ENCODE measurements at places on chromosomes 5 and 9. TPM values are rescaled to one million over a fixed set of nuclear protein-coding genes. Genes with fewer than 3 reads are reported as not detected.
A peak's percentile ranks its signal among the peaks of the same experiment; 100 is the strongest.

- DNase-seq: no peak
These were observed 45.4 kb downstream of the SHB start for GRCh38 chr9:38023661-38024035.

GRCh38 chr9:112380102-112380824 is at the start of gene HSDL2:
Gene HSDL2, plus strand, starts transcription at chr9:112380108. Its CDS starts 56 bp downstream, at chr9:112380164.
- no peak for DNase-seq

- no peak for DNase-seq
These were observed 7.6 kb downstream of the BASP1 start for GRCh38 chr5:17224858-17225511.

The DNAH5 gene
- 0.24 TPM for total RNA-seq

The SCGB3A1 gene
- not detected for total RNA-seq

DNA sequence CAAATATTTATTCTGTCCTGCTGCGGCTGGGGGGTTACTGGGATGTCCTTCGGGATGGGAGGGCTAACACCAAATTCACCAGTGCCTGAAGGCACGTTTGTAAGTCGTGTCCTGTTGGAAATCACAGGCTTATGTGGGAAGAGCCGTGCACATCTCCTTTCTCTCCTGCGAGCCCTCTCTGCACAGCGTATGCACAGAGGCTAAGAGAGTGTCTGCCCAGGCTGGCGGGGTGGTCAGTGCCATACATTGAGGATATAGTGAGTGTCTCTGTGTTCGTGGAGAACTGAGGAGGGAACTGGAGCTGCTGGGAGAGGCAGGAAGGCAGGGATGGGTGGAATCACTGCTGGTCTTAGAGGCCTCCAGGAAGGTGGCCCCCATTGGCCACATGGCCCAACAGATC is 110.1 kb downstream of the WNK2 start:
- no peak for DNase-seq

The NKD2 gene
- total RNA-seq: 4.4 TPM

- peak; percentile 66 for DNase-seq
These were observed 30.4 kb upstream of the LTC4S start for GRCh38 chr5:179763215-179763945.

DNA sequence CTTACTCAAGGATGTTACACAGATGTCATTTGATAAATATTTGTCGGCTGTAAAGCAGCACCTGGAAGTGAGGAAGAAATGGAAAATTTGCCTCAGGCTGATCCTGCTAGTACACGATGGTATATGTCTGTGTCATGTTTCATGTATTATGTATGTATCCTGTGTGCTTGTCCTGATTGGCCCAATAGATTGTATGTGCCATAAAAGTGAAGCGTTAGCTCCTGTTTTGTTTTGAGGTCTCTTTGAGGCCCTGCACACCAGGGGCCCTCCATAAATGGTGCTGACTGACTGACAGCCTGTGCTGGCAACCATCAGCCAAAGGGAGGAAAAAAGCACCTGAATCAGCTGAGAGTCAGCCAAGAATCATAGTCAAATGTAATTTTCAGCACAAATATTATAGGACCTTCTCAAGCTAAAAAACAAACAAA is 11.8 kb upstream of the LNPEP start:
- no peak for DNase-seq

- no peak for DNase-seq
These were observed 14.4 kb upstream of the GDA start for GRCh38 chr9:72134801-72135200.

The PCDHGB2 gene
- total RNA-seq: 4.0 TPM

GRCh38 chr9:105273731-105274130 is 29.3 kb downstream of the SLC44A1 start:
- no peak for DNase-seq

Measured in left cardiac atrium (tissue), 4 donors.